ENCODE measurements at places on chromosomes 16 and 17. TPM values are rescaled to one million over a fixed set of nuclear protein-coding genes. Genes with fewer than 3 reads are reported as not detected.

The ADAM11 gene
- 2.7 TPM for total RNA-seq

The CNGB1 gene
- not detected for total RNA-seq

The NACA2 gene
- total RNA-seq, result not detected

The KRT40 gene
- total RNA-seq, result not detected

The ATP2C2 gene
- 2.8 TPM for total RNA-seq

The PPY gene
- 0.59 TPM for total RNA-seq

The PDILT gene
- not detected for total RNA-seq
